Prostate gland (tissue), 2 donors: ENCODE measurements at places on chromosomes 16 and 17.

DNA sequence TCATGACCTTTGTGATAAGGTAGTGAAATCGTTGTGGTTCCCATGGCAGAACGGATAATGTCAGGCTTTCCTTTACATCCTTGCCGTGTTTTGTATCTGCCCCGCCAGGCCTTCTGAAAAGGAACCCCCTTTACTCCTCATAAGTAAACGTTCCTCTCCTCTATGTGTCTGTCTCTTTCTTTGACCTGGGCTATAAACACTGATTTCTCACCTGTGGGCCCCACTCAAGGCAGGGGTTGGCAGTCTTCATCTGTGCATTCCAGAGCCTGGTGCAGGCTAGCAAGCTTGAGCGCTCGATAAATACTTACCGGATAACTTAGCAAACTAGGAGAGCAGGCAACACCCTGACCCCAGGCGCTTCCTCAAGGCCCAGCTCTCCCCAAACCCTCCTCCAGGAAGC is 7.3 kb upstream of the HAP1 start:
- DNase-seq = no peak

- DNase-seq = peak; percentile 50
These were observed 8.0 kb downstream of the SPPL2C start for GRCh38 chr17:45852535-45853297.

- peak; percentile 33 for DNase-seq
These were observed 25.7 kb downstream of the ARHGAP23 start for GRCh38 chr17:38453951-38454421.

DNA sequence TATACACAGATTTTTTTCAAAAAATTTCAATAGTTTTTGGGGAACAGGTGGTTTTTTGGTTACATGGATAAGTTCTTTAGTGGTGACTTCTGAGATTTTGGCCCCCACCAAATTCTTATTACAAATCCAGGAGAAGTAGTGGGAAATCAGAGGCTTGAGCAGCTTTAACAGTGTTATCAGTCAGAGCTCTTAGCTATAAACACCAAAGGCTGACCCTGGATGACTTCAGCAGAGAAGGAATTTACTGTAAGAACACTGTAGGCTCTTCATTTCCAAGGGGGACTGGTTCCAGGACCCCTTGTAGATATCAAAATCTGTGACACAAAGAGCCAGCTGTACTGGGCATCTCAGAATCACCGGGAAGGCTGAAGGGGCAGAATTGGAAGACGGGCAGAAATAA is 17.8 kb downstream of the MPHOSPH6 start:
- DNase-seq = no peak

DNA sequence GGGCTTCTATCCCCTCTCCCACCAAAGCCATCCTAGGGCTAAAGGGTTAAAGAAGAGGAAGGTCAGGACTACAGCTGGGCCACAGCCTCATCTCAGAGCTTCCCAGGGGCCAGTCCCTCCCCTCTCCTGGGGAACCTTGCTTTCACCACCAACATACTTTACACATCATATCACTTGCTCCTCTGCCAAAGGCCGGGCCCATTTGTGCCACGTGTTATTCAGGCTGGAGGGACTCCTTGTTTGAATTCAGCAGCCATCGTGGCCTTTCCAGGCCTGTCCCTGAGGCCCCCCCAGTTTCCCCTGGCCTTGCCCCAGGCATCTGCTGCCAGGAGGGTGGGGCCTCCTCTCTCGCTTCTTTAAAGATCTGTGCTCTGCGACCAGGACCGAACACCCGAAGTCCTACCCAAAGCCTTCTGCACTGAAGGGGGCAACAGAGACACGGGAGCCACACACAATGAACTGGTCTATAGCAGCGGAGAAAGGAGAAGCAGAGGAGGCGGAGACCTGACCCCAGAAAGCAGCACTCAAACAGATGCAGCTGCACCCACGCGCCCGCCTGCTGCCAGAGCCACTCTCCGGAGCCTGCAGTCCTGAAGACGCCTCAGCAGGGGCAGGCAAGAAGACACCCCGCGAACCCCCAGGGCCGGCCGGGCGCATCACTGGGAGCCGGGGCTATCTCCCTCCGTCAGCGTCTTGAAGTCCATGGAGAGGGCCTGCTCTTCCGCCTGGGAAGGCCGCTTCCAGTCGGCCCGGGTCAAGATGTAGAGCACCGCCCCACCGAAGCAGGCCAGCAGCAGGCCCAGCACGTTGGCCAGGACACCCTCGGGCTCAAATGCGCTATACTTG is 12.1 kb downstream of the CYB561 start:
- DNase-seq = peak; percentile 56

- no peak for DNase-seq
These were observed 7.6 kb downstream of the SNN start for GRCh38 chr16:11675561-11676511.

- no peak for DNase-seq
These were observed 16.9 kb downstream of the KIFC3 start for GRCh38 chr16:57785385-57785784.

GRCh38 chr17:34556384-34556783 is 23.0 kb upstream of the TMEM132E start:
- no peak for DNase-seq

DNA sequence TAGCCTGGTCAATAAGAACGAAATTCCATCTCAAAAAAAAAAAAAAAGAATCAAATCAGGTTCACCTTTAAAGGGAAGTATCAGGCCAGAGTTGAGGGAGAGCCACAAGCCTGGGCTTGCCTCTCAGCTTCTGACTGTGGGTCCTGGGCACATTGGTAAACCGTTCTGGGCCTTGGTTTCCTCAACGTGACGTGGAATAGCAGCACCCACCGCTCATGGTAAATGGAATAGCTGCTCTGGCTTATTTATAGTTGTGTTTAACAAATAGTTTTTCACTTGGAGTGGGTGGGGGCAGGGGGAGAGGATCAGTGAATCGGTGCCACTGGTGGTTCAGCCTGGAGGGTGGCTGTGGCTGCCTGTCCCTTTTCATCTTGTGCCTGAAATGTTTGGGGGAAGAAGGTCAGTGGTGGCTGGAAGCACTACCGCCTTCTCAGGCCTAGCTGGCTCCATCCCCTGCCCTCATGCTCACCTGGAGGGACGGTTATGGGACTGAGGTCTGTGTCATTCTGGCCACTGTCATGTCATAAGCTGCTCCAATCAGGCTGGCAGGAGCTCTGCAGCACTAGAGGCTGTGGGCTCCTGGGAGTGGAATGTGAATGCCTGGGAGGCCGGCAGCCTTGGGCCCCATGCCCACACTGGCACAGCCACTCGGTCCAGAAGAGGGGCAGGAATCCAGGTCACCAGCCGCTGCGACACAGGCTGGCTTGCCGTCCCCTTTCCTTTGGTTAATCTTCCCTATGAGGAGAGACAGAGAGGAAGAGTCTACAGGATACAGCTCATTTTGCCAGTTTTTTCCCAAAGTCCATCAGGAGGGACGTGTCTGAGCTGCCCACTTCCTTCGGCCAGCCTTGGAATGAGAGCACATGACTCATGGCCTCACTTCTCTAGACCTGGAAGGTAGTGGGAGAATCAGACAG is 27.0 kb downstream of the CCR7 start:
- peak; percentile 81 for DNase-seq

DNA sequence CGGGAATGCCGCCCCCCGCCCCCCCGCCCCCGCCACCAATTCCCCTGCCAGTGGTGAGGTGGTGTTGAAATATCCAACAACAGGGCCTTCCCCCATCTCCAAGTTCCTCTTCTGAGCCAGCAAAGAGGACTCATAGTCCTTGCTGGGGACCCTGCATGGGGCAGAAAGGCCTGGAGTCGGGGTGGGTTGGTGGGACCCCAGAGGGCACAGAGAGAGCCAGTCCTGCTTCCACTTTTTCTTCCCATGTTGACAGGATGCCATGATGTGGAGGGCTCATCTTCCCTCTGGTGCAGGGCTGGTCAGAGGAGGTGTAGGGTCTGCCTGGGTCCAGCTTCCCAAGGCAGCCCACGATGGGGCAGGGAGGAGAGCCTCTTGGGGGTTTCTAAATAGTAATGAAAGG is 49.0 kb upstream of the PIK3R6 start:
- no peak for DNase-seq

GRCh38 chr16:78389009-78389498 is 289.6 kb downstream of the WWOX start:
- no peak for DNase-seq

DNA sequence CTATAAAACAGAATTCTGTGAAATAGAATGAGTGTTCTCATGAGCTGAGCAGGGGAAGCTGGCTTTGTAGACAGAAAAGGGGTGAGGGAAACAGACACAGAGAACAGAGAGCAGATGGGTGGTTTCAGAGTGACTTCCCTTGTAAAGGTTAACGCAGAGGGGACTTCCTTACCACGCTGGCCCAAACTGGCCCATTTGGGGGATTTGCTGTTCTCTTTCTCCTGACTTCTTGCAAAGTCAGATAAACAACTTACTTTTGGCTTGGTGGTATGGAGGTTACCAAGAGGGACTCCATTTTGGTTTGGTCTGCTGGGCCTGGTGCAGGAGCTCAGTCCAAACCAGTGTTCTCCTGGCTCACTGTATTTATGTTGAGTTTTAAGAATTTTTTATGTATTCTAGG is 48.4 kb downstream of the SEC14L1 start:
- no peak for DNase-seq

GRCh38 chr16:88494335-88495154 is 41.5 kb downstream of the ZFPM1 start:
- no peak for DNase-seq

DNA sequence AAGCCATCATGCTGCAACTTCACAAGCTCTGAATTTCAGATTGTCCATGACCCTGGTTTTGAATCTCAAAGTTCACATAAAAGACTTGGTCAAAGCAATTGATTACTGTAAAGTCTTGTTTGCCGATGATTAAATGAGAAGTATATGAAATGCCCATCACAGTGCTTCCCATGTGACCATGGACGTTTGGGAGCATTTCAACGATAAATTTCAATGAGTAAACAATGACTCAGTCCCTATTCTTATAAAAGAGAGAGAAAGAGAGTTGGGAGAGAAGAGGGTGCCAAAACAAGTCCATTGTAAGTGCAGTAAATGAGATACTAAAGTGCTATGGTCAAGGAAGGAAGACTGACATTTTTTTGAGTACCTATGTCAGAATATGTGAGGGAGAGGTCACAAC is 276.9 kb downstream of the SOX9 start:
- no peak for DNase-seq

- no peak for DNase-seq
These were observed 8.0 kb downstream of the TLCD3A start for GRCh38 chr17:740240-741017.

DNA sequence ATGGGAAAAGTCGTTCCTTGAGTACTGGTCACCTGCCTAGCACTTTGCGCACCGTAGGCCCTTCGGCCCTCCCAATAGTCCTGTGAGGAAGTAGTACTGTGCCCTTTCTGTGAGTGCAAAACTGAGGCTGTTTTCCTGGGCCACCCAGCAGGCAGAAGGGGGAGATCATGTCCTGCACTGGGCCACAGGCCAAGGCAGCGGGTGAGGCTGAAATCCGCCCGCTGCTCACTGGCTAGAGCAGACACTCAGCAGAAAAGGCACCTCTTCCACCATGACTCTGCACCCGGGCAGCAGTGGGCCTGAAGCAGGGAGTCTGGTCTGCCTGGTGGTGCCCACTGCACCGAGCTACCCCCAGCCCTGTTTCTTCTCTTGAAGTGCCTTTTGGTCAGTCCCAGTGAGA is 20.2 kb downstream of the METTL22 start:
- DNase-seq = no peak

DNA sequence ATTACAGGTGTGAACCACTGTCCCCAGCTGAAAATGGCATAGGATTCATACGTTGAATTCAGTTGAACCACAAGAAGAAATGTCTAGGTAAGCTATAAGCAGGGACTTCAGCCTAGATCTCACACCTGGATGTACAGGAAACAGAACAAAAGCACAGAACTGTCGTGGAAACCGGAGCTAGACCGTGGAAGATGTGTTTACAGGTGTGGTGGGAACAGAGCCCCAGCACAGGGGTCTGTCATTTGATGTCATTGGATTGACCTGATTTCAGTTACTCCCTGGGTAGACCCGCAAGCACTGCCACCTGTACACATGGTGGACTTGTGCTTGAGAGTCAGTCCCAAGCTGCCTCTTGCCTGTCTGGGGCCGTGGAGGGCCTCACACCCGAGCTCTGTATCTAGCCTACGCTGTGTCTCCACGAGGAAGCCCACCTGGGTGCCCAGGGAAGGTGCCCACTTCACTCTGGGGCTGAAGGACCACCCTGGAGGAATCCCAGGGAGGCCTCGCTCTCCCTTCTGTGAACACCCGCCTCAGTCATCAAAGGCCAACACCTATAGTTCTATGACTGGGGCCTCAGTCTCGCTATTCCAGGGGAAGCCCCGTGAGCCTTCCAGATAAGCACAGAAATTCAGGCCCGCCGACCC is 32.2 kb upstream of the MLKL start:
- DNase-seq = no peak

DNA sequence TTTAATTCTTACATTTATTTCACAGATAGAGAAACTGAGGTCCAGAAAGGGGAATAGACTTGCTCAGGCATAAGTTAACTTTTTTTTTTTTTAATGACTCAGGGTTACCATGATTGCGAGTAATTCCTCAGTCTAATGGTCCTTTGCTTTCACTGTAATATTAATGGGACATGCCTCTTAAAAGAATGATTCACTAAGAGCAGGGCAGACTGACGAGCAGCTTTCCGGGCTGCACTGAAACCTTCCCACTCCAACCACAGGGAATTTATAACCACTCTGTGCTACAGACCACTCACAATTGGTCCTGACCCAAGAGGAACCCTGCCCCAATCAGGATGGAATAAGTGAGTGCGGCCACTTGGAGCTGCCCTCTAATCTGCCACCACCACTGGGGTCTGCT is 5.7 kb downstream of the HOXB2 start:
- no peak for DNase-seq

GRCh38 chr16:89143201-89143741 is 28.3 kb upstream of the CDH15 start:
- no peak for DNase-seq

GRCh38 chr16:73190688-73191659 is 143.0 kb upstream of the ZFHX3 start:
- DNase-seq = no peak

GRCh38 chr16:85571563-85571812 is 41.6 kb upstream of the GSE1 start:
- no peak for DNase-seq

DNA sequence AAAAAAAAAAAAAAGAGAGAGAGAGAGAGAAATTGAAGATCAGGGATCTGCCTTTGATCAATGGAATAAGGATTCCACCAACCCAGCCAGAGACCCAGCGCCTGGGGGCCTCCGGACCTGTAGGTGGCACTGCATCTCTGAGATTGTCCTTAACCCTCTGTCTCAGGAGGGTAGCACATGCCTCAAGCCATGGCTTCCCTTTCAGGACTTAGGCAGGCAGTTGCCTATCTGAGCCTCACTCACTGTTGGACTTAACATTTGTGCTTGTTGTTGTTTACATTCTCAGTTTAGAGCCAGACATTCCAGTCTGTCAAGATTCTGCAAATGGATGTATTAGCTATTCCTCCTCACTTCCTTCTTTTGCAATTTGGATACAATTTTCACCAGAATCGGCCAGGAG is 5.1 kb upstream of the SCNN1B start:
- DNase-seq = no peak

DNA sequence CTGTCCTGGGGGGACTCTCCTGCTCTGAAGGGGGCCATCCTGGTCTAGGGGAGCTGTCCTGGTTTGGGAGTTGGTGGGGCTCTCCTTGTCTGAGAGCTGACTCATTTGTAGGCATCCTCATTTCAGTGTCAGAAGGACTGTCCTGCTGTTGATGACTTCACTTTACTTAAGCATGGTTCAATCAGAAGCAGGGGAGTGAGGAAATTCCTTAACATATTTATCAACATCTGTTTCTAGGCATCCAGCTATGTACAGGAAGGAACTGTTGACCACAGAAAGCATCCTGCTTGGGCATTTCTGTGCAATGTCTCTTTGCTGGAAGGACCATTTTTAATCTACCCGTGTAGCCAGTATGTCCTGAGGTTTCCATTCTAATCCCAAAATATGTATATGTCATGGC is 502.7 kb upstream of the HSBP1 start:
- DNase-seq = no peak
